ENCODE measurements at places on chromosomes 2 and 18.
A peak's percentile ranks its signal among the peaks of the same experiment; 100 is the strongest.

- no peak for DNase-seq
Measured at GRCh38 chr2:215355801-215356200, 43.9 kb downstream of the ATIC start.

DNA sequence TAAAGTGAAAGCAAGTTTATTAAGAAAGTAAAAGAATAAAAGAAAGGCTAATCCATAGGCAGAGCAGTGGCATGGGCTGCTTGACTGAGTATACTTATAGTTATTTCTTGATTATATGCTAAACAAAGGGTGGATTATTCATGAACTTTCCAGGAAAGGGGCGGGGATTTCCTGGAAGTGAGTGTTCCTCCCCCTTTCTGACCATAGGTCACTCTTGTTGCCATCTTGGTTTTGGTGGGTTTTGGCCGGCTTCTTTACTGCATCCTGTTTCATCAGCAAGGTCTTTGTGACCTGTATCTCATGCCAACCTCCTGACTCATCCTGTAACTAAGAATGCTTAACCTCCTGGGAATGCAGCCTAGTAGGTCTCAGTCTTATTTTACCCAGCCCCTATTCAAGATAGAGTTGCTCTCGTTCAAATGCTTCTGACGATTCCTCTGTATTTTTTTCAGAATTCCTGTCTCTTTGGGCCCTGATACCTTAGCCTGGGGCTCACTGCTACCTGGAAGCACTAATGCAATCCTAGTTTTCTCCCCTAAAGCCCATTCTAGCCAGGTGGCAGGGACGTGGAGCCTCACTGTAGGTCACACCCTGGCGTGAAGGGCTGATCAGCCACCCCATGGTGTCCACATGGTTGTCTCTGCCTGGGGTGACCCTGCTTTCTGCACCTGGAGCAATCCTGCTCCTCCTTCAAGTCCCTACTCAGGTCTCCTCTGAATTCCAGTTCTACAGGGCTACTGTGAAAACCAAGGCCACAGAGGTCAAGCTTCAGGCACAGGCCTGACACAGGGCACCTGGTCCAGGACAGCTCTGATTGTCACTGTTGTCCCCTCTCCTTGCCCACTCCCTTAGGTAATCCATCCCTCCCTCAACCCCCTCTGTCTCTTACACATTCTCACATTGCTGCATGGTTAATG lies 6.0 kb upstream of the SLC35F6 start:
- no peak for DNase-seq

DNA sequence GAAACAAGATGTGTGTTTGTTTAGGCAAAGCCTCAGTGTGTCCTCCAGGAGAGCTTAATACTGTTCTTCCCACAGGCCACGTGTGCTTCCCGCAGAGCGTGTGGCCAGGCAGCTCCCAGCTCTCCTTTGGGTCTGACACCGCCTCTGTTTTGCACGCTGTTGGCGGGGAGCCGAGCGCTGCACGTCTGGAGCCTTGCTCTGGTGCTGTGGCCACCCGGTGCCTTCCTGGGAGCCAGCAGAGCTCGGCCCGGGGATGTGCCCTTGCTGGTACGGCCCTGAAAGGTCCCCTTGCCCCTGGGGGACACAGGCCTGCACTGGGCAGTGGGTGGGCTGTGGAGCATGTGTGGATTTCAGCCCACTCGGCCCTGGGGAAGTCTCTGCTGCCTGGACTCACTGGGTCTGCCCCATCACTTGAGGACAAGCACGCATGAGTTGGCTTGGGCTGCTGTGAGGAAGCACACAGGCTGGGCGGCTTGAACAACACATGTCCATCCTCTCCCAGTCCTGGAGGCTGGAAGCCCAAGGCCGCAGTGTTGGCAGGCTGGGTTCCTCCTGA lies 160.7 kb upstream of the HDAC4 start:
- no peak for DNase-seq

DNA sequence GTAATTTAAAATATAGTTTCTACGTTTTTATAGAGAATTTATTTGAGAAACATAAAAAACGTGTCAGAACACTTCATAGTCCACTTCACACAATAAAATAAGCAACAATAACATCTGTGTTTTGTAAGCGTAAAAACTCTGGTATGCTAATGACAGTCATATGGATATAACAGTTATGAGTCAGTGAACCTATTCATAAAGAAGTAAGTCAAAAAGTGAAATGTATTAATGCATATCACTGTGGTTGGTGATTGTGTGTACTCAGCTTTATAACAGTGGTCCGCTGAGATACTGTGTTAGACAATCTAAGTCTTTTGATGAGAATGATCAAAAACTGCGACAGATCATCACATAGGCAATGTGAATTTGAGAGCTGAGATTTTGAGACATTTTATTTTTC lies 153.2 kb downstream of the WDR7 start:
- no peak for DNase-seq

DNA sequence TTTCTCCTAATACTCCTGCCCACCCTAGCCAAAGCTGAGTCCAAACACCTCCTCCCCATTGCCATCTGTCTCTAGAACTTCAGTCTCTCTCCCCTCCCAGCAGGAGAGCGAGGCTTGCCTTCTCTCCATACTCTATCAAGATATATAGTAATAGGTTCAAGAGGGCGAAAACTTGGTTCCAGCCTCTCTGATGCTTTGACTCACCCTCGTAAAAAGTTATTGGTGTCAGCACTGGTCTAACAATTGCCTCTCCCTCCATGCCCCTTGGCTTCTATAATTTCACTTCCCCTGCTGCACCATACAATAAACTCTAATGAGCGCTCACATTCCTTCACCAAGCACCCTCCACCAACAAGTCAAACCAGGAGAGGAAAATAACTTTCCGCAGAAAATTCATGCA lies 797.3 kb downstream of the BCL11A start:
- DNase-seq = no peak

- DNase-seq = no peak
Measured at GRCh38 chr2:199810422-199811171, 40.4 kb downstream of the FTCDNL1 start.

DNA sequence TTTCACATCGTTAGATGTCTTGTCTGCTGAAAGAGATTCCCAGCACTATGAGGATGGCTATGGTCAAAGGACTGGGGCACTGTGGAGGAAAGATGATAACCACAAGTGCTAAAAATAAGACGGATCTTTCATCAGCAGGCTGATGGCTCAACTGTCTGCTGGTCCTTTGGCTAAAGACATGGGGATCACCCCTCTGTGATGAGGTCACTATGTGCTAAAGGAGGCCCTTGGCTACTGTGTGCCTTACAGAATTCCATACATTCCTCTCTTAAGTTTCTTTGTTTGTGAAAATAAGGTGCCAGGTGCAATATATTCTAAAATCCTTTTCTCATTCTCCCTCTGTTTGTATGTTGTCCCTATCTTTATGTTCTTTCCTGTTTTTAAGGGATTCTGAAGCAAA lies 39.7 kb upstream of the LYPD6 start:
- no peak for DNase-seq

GRCh38 chr2:83081826-83082690 lies 1377.0 kb downstream of the SUCLG1 start:
- DNase-seq = no peak

GRCh38 chr2:28429636-28430376 lies 37.1 kb downstream of the FOSL2 start:
- DNase-seq = no peak

DNA sequence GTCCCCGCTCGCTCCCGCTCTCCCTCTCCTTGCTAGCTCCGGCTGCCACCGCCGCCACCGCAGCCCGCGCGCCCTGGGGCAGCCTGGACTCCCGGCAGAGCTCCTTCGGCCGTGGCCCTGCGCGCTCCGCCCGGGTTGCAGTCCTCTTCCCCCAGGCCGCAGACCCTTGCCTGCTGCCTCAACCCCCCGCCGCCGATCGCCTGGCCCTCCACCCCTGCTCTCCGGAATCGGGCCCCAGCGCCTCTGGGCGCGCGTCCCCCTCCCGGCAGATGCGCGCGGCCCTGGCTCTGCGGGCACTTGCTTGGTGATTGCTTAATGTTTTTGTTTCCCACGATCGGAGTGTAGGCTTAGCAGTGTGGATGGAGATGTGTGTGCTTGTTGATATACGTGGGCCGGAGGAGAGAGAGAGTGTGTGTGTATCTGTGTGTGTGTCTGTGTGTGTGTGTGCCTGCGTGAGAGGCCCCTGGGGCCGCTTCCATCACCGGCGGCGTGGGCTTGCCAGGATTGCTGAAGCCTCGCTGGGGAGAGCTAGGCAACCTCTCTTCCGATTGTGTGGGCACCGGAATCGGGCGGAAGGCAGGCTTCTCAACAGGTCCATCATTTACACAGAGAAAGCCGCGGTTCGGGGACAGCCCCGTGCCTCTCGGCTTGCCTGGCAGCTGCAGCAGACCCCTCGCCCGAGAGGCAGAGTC lies 877 bp downstream of the INHBB start:
- DNase-seq = peak; percentile 25

DNA sequence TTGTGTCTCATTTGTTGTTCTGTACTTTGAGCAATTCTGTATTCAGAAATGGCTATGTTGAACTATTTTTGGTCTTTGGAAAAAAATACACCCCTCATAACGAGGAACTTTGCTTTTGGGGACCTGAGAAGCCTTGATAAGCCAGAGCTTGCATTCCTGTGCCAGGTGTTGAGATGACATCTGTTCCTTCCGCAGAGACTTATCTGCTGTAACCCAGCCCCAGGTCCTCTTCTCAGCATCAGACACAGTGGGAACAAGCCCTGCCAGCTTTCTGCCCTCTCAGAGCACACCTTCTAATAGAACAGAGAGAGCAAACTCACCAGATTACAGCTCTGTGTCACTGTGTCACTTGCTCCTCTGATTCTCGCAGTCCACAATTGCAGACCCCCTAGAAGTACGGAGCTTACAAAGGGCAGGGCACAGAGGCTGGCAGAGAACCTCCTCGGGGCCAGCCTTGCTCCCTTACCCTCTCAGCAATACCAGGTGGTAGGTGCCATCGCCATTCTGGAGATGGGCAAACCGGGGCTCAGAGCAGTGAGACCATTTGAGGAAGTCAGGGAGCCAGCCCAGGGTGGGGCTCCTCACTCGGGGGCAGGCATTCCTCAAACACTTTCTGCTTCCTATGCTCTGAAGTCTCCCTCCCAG lies 97.4 kb downstream of the DDX1 start:
- DNase-seq = no peak

- no peak for DNase-seq
Measured at GRCh38 chr2:203191961-203192360, 46.9 kb upstream of the CYP20A1 start.

DNA sequence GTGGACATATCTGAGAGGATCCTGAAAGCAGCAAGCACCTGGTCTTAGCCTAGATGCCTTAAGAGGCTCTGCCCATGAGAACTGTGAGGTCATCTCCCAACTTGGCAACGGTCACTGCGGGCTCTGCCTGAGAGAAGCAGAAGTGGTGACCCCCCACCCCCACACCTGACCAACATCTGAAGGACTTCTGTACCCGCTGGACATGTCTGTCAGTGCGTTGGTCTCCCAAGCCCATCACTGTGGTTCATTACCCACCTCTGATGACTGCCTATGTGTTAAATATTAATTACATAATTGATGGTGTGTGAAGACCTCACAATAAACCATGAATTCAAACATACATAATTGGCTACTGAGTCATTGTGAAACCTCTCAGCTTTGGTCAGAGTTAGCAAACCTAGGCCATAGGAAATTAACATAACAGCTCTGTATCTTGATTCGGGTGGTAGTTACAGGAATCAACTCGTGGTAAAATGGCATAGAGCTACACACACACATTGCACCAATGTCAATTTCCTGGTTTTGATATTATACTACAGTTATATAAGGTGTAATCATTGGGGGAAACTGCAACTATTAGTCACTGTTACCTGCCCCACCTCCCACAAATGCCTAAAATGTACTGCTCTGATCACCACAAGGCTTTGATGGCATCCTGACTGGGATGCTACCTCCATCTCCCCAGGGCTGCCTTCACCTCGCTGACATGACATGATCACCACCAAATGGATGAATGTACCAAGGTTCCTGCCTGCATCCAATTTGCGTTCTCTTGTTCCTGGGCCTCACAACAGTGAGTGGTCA lies 4.3 kb upstream of the GALNT1 start:
- DNase-seq = no peak

- DNase-seq = no peak
Measured at GRCh38 chr18:57048351-57048750, 98.5 kb upstream of the BOD1L2 start.

GRCh38 chr18:5309888-5310470 lies 14.5 kb upstream of the ZBTB14 start:
- no peak for DNase-seq

DNA sequence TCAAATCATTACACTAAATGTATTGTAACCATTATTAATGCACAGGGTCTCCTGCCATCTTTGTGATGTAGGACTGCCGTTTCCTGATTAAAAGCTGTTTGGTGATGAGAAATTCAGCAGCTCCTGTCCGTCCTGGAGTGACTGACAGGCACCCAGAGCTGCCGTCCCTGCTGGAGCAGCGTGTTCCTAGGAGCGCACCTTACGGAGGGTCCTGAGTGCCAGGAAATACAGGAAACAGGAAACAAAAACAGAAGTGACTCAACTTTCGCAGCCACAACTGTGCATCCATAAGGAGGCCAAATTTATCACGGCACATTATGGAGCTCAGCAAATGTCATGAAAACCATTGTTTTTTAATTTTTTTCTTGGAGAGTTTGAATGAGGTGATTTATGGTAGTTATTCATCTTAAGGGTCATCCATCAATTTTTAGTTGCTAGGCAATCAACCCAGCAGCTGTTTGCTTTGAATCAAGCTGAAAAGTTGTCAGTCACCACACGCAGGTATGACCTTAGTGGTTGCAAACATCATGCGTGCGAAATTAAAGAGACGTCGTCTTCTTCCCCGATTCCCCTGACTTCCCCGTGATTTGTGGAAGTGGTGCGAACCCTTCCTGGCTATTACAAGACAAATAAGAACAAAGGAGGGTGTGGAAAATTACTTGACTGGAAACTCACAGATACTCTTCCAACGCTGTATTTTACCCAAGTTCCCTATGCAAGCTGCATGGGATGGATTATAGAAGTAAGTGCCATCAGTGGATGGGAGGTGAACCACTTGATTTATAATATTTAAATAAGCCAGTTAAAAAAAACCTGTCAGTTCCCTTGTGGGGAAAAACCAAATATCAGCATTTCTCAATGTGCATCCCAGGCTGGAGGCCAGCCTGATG lies 19.8 kb downstream of the TSHZ1 start:
- no peak for DNase-seq

DNA sequence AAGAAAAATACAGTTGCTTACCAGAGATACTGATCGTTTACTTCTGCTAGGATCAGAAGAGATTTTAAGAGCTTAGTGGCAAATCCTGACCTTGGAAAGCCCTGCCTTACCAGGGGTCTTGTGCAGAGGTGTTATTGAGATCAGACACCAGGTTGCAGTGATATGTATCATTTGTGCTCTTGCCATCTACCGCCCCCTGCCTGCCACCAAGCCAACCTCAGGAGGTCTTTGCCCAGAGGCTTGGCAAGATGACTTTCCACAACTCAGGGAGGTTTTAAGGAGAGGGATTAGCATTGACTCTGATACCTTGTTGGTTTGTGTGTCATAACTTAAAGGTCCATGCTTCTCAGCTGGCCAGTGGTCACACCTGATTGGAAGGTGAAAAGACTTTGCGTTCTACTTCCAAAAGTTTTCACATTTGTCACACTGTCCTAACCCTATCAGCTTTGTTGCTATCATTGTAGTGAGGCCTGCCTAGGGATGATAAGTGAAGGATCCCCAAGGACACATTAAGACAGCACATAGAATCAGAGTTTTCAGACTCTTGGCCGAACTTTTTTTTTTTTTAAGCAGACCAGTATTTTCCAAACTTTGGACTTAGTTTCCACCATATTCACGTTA lies 46.2 kb upstream of the MGAT5 start:
- no peak for DNase-seq

GRCh38 chr2:112685271-112685884 lies 35.4 kb upstream of the NT5DC4 start:
- no peak for DNase-seq

Measured in substantia nigra (tissue), 51 donors.